ENCODE measurements at places on chromosomes 2 and 18.

DNA sequence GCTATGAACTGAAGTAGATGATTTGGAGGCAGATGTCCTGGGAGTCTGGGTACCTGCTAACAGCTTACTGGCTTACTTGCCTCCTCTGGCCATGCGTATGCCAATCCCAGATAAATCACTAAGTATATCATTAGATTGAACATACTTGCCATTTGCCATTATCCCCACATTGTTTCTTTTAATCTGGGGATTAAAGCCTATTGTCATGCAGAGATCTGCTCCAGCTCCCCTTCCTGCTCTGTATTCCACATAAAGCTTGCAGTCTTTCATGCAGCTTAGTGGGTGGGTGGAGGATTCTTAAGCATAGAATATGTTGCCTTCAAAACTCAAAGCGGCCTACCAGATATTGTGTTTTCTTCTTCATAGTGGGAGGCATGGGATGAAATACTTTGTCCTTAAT, 311.8 kb upstream of the MMADHC start:
- no peak for DNase-seq

- DNase-seq: no peak
Observed at GRCh38 chr2:106649306-106649705, 162.1 kb downstream of the CD8B2 start.

- DNase-seq: no peak
Observed at GRCh38 chr2:195590861-195591205, 66.2 kb upstream of the SLC39A10 start.

GRCh38 chr2:70790136-70790828, at the start of gene FIGLA:
TSS of gene FIGLA (minus strand) at chr2:70790643. CDS start at chr2:70790638, 5 bp downstream.
- no peak for DNase-seq

DNA sequence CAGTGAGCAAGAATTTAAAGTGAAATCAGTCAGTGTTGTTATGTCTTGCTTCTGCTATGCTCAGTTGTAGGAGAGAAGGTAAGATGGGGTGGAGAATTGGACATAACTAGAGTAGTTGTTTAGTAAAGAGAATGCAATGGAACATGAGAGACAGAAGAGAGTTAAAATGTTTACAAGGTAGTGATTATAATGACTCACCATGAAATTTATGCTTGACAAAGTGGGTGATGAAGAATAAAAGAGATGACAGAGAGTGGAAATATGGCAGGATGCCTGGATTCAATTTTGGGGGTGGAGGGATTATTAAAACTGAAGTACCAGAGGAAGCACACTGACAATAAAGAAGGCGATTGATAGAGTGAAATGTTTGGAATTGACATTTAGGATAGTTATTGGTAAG, 10.6 kb downstream of the SCG2 start:
- DNase-seq: no peak

DNA sequence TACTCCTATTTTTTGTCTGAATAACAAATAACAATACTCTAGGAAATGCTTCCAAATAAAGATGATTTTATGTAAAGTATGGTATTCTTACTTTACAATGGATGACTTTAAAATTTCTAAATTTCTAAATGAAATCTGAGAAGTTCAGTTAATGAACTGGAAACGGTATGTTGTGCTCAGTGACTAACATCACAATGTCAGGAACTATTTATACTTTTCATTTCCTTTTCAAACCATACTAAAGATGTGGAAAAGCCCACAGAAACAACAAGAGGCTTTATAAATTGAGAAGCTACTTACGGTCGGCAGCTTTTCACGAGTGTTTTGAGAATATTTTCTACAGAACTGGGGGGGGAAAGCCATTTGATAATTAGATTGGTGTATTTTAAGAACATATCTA, 31.1 kb downstream of the PSME4 start:
- DNase-seq: no peak

GRCh38 chr2:136029149-136029548, 43.7 kb upstream of the DARS1 start:
- no peak for DNase-seq

GRCh38 chr2:25190536-25190935, 22.2 kb upstream of the POMC start:
- DNase-seq: no peak

- no peak for DNase-seq
Observed at GRCh38 chr2:235709124-235709813, 215.4 kb downstream of the AGAP1 start.

DNA sequence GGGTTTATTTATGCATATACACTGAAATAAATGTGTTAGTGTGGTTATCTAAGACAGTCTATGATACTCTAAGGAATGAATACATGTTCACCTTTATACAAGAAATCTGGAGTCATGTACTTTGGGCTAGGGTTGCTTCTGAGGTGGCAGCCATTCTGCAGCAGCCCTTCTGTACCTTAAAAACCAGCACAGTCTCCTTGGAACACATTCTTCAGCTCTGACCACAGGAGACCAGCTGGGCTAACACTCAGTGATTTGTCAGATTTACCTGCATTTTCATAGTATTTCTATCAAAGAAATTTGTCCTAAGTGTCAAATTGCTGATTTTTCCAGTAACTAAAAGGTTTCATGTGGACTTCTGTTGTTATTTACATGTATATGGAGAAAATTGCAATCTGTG, 167.7 kb downstream of the CAMKMT start:
- DNase-seq: no peak

- no peak for DNase-seq
Observed at GRCh38 chr2:208255557-208256106, 761 bp upstream of the IDH1 start.

DNA sequence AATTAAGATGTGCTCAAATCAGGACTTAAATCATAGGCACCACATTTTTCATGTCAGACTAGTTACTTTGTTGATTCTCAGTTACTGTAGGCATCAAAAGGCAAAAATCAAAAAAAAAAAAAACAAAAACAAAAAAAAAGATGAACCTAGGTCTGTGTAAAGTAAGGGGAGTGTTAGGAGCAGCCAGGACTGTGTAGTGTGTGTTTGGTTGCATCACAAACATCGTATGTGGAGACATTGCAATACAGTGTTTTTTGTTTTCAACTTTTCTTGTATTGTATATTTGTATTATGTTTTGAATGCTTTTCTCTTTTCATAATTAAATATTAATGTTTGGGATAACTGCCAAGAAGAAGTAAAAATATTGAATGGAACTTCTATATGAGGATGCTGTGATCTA, 82.1 kb downstream of the ACSL3 start:
- DNase-seq: no peak

GRCh38 chr18:58355243-58355642, 273.6 kb downstream of the ALPK2 start:
- DNase-seq: no peak

DNA sequence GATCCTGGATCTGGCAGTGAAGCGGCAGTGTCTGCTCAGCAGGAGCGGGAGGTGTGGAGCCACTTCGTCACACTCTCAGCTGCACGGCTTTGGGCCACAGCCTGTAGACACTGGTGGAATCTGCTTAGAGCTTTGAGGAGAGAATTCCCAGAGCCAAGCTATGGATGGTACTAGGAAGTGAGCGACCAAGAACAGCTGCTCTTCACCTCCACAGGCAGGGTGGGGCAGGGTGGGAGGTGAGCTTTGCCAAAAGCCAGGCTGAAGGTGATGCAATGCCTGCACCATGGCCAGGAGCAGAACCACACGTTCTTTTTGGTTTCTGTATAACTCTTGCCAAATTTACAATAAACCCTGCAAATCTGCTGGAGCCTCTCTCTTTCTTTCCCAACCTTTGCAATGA, 226.1 kb downstream of the ANKRD30B start:
- DNase-seq: no peak

DNA sequence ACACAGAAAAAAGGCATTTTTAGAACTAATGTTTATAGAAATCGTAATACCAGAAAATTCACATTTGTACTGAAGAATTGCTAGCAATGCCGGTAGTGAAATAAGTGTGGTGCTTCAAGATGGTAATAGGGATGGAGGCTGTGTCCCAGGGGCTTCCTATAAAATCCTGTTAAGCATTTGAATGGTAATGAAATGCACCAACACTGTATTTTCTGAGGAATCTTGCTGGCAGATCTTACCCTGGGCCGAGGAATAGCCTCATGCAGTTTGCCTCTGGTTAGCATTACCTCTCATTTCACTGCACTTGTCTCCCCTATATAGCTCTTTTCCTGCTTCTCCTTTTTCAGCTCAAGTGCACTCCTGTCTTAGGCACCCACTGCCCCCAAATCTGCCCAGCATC, 501.6 kb upstream of the NRP2 start:
- DNase-seq: no peak

DNA sequence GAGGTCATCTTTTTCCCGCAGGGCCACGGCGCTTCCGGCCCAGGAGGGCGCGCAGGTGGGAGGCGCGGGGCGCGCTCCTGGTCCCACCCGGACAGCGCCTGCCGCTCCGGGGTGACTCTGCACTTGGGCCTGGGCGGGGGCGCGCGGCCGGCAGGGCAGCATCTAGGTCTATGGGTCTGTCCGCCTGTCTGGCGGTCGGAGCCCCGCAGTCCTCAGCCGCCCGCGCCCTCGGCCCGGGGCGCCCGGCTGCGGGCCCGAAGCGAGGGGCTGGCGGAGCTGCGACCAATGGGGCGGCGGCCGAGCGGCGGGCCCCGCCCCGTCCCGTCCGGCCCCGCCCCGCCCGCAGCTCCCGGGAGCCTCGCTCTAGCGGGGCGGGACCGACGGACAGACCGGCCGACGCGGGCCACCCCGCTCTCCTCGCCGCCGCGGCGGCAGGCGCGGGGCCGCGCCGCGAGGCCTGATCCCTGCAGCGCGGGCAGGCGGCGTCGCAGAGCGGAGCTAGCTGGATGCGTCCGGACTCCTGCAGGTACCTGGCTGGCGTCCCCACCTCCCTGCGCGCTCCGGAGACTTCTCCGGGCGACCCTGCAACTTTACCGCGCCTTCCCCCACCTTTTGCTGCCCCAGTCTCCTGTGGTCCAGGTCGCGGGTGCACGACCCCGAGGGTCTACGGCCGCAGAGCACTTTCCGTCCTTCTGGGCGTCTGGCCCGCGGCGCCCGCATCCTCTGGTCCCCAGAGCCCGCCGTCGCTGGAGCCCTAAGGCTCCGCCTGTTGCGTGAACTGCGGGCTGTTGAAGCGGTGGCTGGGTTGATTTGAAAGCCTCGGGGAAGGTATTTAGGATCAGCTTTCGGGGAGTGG, at the start of gene KCNS3:
KCNS3 (plus strand) TSS at position 387 of the 856 bp plus-strand sequence. CDS start 52,342 bp downstream, outside the sequence.
- peak; percentile 47 for DNase-seq

DNA sequence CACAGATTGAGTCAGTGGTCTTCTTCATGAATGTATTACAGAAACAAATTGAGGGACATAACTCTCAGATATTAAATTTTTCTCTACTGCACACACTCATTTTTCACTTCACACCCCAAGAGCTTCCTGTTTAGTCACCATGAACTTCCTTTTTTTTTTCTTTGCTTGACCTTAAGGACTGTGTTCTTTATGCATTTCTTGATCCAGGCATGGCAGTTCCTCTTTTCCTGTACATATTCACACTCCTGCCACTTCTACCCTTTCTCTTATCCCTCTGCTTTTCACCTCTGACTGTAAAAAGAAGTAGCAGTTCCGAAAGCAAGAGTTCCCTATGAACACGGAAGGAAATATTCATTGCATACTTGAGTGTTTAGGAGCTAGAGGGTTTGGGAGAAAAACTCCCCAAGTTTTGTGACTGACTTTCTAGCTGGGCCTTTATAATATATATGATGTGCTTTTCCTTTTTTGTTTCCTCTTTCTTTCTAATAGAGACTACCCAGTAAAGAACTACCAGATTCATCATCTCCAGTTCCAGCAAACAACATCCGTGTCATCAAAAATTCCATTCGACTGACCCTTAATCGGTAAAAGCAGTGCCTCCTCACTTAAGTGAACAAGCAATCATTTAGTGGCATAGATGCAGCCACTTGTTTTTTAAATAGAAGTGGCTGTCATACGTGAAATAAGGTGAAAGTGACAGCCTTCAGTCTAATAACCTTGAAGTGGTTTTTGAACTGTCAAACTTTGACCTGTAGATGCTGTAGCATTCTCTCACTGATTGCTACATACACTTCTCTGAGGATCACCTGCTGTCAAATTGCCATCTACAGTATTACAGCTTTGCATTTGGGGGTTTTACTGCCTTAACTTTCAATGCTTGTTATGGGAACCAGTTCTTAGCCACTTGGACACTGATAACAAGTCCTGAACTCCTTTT, 40.8 kb downstream of the PAPOLG start:
- DNase-seq: no peak

DNA sequence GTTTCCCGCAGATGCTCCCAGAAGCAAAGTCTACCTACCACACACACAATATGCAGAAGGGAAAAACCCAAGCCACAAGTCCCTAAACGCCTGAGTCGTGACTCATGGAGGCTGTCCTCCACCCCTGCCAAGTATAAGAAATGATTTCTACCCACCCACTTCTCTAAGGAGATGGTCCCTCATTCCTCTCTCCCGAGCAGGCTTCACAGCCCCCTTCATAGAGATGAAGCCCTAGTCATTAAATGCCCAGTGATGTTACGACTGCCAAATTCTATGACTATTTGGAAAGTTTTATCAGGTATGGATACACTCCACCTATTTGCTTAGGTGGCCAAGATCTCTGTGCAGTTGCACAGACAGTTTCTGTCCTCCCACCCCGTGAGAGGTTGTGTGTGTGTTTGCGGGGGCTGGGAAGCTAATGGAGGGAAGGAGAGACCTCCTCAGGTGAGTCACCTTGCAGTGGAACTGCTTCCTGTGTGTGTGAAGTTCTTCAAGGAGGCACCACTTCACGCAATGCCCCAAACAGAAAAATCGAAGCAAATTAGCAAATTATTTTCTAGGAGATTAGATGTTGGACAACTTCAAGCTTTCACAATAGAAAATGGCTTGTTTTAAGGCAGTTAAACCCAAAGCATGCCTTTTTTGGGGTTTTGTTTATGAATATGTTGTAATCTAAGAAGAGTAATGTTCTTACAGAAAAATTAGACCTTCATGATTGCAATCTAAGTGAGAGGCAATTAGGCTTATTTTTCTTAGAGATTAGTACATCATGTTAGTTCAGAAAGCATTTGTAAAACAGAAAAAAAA, 175.2 kb downstream of the TGIF1 start:
- DNase-seq: no peak

DNA sequence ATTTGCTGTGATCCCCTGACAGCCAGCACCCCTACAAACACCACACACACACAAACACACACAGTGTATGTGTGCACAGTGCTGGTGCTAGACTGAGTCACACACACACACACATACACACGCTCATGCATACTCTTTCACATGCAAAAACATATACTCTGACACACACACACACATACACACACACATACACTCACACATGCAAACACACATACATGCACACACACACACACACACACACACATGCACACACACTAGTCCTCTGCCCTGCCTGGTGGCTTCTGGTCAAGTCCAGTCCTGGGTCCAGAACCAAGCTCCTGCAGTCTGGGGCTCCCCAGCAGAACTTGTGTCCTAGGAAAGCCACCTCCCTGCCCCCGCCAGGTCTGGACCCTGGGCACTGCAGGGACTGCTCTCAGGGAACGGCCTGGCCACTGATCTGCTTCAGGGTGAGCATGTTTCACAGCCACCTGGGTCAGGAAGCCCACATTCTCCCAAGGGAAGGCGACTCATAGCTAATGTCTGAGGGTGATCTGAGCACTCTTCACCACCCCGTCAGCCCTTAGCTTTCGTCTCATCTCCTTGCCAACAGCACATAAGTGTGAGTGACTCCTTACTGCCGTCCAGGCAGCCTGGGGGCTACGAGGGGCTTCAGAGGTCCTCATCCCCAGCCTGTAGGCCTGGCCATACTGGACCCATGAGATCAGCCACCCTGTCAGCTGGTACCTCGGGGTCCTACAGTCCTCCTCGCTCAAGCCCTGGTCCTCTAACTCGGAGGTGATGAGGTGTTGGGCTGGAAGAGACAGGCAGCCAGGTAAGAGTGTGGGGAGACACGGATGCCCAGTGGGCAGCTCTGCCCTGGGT, 88.1 kb downstream of the MCFD2 start:
- DNase-seq: no peak

- DNase-seq: no peak
Observed at GRCh38 chr2:219533930-219534661, 9.5 kb downstream of the CHPF start.

GRCh38 chr2:200828572-200829257, 17.0 kb downstream of the BZW1 start:
- DNase-seq: no peak

All from D721Med (cell line).